ENCODE measurements at places on chromosomes 6 and 20.

DNA sequence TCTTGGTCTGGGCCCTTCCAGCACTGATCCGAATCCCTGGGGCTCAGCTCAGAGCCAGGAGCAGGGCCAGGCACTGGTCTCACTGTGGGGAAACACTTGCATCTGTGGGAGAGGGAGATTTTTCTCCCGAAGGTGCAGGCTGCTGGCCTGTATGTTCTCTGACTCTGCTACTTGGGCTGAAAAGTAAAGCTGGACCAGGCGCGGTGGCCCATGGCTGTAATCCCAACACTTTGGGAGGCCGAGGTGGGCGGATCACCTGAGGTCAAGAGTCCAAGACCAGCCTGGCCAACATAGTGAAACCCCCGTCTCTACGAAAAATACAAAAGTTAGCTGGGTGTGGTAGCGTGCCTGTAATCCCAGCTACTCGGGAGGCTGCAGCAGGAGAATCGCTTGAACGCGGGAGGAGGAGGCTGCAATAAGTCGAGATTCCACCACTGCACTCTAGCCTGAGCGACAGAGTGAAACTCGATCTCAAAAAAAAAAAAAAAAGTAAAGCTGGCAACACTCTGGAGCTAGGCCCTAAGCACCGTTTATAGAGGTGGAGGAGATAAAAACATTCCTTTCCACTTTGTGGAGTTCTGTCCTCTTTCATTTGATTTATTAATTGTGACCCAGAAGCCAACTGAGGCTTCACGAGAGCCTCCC lies 41.7 kb downstream of the JPH2 start:
- peak; percentile 35 for DNase-seq

DNA sequence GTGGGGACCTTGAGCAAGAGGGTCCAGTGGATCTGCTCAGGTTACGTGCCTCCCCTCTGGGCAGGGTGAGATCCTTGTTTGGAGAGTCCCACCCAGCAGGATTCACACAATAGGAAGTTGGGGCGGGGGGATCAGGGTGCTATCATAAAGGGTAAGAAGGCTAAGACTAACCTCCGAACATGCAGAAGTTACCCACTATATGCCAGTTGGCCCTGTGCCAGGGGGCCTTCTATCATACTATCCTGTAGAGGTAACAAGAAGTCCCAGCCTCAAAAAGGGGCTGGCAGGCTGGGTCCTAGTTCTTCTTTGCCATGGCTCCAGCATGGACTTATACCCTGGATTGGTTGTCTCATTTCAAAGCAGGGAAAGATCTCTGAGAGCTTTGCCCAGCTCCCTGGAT lies 94.1 kb downstream of the CDH26 start:
- DNase-seq: no peak

DNA sequence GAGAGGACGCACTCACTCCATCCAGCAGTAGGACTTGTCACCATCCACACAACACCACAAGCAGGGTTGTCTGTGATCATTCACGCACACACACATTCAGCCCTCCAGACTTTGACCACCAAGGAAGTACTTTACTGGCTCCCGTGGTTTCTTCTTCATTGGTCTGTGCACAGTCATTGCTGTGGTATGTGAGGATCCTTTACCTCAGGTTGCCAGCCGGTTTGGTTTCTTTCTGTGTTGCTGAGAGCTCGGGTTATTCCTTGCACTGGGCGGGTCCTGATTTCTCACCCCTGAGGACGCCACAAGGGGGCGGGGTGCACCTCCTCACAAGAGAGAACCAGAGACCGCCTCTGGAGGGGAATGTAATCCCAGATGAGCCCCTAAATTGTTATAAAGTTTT lies 11.2 kb downstream of the SLC35A1 start:
- DNase-seq: peak; percentile 52

- no peak for DNase-seq
Measured at GRCh38 chr6:63507096-63507495, 65.2 kb upstream of the LOC128125822 start.

DNA sequence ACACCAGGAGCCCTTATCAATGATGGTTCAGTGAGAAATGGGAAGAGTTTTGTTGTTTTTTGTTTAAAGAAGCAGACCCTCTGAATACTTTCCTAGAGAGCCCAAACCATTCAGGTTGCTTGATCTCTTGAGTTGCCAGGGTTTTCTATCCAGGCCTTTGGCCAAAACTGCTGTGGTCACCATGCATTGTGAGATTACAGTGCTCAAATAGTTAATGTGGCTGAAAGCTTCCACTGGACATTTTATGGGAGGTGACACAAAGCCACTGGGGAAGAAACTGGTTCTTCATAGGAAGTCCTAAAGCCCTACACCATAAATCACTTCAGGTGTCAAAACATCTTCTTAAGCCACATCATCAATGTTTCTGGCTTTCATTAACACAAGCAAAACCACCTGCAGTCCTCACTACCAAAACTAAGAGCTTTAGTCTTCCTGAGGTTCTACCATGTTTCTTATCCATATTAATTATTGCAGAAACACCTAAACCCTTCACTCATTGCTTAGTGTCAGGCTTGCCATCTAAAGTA lies 101.6 kb downstream of the IBTK start:
- DNase-seq: no peak

GRCh38 chr6:14217728-14218518 lies 100.4 kb downstream of the CD83 start:
- no peak for DNase-seq

GRCh38 chr6:109178921-109179320 lies 83.6 kb downstream of the CEP57L1 start:
- no peak for DNase-seq

DNA sequence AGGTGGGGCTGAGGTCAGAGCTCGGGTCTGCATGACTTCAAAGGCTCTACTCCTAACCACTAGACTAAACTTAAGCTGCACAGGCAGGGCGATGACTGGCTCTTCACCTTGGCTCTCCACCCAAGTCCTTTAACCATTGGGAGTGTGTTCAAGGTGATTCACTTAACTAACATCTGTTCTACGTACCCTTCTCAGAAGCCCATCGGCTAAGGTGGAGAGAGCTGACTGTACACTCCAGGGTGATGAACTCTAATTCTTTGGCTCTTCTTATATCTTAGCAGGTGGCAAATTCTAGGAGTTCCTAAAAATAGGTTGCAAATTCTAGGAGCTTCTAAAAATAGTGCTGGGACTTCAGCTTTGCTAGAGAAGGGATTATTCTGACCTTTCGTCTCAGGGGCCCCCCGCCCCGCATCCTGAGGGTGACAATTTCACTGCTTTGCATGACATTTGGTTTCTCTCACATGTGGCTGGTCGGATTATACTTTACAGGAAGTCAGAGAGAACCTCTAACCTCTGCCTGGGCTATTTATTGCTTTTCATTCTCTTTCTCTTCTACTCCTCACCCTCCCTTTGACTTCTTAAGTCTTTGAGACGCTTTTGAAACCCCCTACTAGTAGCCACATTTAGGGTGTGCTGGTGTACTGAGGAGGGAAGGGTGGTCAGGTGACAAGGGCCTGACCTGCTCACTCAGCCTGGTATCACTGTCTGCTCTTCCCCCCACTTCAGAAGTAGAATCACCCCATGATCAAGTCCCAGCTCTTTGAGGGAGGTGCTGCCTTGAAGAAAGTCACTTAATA lies 55.5 kb downstream of the PRDM1 start:
- no peak for DNase-seq

GRCh38 chr6:63307581-63308246 lies 12.1 kb downstream of the LGSN start:
- no peak for DNase-seq

DNA sequence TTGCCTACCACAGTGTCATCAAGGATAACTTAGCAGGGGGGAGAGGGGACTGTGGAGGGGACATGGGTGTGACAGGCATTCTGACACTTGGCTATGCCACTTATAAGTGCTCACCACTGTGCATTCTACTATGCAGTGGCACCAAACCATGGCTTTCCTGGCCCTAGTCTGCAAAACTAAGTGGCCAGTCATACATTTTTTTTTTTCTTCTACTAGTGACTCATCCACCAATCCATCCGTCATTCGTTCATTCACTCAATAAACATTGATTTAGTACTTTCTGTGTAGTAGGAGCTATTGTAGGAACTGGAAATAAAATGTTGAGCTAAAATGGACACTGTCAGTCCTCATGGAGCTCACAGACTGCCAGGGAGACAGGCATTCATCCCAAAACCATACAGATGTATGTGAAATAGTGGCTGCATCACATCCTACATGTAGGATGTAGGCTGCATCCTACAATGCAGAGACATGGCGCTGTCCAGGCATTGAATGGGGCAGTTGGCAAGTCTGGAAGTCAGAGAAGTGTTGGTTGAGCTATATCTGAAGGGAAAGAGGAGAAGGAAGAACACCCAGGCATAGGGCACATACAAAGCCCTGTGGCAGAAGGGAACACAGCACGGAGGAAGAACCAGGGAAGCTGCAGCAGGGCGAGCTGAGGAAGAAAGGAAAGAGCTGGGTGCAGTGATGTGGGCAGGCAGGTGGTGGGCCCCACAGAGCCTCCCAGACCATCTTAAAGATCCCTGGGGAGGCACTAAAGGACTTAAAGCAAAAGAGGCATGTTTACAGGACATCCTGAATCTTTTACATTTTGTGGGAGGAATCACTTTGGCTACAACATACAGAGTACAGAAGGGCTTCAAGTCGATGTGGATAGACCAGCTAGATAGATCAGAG lies 224.4 kb downstream of the UST start:
- no peak for DNase-seq

DNA sequence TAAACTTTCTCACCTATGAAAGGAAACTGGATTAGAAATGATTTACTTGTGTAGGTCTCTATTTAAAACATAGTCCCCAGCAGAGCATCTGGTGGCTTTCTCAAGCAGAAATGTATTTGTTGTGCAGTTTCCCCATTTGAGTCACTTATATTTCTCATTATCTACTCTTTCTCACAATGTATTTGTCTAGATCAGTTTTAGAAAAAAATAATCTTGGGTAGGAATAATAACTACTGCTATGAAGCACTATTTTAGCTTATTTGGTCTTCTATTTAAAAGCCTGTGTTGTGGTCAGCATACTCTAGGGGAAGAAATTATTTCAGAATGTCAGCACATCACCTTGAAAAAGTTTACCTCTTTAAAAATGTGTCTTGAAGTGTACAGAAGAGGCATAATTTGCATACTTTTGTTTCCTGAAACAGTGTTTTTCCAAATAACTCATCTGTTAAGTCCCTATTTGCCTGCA lies 60.9 kb upstream of the PRL start:
- no peak for DNase-seq

GRCh38 chr6:31920811-31921210 lies 6.7 kb upstream of the C2 start:
- no peak for DNase-seq

- DNase-seq: peak; percentile 4
Measured at GRCh38 chr6:42482174-42482573, 30.4 kb upstream of the TRERF1 start.

GRCh38 chr6:53567701-53568100 lies 22.8 kb upstream of the GCLC start:
- DNase-seq: no peak

- no peak for DNase-seq
Measured at GRCh38 chr6:87068795-87069194, 26.1 kb downstream of the CGA start.

DNA sequence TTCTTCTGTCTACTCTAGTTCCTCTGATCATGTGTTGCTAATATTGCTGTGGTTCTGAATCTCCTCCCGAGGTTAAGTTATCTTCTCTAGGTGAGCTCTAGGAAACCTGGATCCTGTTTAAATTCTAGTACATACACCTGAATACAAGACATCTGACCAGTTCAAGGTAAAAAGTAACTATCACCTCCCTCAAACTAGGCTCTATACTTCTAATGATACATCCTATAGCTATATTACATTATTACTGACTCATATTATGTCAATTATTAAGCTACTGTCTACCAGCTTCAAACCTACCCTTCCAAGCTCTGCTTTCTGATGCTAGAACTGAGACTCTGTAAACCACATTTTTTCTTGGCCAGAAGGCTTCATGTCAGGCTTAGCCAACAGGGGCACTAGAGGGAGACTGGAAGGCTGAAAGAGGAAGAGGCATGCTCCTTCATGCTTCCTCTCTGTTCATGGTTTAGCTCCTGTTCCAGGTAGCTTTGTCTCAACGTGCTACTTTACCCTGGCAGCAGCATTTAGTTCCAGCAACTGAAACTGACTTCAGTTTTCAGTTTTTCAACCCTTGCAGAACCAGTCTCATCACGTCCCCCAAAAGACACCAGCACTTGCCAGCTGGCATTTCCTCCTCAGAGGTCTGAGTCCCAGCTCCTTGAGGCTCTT lies 148.4 kb upstream of the TOP1 start:
- no peak for DNase-seq

GRCh38 chr6:36977470-36977941 lies 8.5 kb downstream of the MTCH1 start:
- no peak for DNase-seq

- no peak for DNase-seq
Measured at GRCh38 chr6:3757241-3757641, 5.7 kb upstream of the PXDC1 start.

DNA sequence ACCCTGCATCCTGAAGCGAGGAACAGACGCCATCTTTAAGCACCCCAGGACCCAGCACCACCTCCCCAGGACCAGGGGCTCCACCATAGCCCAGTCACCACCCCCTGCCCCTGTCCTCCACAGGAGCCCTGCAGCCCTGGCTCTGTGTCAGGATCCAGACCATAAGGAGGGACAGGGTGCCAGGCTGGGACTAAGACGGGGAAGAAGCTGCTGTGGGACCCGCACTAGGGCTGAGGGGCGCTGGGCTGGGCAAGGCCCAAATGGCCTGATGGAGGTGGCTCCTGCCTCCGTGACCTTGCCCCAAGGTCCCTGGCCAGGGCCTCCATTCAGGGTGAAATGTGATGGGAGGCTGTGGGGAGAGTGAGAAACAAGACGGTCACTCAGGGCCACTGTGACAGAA lies 385.6 kb downstream of the TAF4 start:
- no peak for DNase-seq

- DNase-seq: no peak
Measured at GRCh38 chr20:33130568-33131061, 37.3 kb upstream of the BPIFA2 start.

All from Caco-2 (cell line).